GM13977 (cell line): ENCODE measurements at places on chromosomes 2 and 18.

DNA sequence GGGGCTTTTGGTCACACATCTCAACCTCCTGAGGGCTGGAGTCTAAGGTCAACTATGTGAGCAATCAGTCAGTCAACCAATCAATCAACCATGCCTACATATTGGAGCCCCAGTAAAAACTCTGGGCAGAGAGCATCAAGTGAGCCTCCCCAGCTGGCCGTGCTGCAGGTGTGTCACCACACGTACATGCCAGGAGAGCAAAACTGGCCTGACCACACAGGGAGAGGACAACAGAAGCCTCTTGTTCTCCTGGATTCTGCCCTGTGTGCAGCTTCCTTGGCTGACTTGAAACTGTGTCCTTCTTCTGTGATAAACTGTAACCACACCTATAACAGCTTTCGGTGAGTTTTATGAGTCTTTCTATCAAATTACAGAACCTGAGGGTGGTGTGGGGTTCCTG is 25.9 kb downstream of the GPR35 start:
- no peak for DNase-seq

GRCh38 chr2:186027922-186028321 is 289.3 kb downstream of the FSIP2 start:
- no peak for DNase-seq

DNA sequence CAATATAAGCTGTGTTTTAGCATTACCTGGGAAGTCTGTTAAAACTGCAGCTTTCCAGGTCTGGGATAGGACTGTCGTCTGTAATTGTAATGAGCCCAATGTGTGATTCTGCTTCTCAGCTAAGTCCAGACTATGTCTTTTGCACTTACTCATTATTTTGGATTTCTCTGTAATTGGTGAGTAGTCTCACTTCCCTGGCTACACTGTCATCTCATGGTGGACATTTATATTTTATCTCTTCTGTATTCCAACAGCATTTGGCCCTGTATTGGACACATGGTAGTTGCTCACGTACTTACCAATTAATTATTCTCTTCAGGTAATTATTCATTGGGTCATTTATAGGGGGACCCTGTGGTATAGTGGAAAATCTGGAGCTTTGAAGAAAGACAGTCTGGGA is 28.0 kb downstream of the LHCGR start:
- DNase-seq = no peak

DNA sequence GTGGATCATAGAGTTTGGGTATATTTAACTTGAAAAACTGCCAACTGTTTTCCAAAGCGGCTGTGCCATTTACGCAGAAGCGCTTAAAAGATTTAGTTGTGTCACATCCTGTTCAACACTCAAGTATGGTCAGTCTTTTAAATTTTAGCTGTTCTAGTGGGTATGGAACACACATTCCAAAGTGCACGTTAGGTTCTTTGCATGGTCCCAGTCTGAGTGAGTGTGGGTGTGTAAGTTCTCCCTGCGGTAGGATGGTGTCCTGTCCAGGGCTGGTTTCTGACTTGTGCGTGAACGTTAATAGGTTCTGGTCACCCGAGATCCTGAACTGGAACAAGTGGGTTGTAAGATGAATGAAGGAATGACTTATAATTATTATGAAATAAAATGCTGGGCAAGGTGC is 28.4 kb upstream of the IL36G start:
- no peak for DNase-seq

DNA sequence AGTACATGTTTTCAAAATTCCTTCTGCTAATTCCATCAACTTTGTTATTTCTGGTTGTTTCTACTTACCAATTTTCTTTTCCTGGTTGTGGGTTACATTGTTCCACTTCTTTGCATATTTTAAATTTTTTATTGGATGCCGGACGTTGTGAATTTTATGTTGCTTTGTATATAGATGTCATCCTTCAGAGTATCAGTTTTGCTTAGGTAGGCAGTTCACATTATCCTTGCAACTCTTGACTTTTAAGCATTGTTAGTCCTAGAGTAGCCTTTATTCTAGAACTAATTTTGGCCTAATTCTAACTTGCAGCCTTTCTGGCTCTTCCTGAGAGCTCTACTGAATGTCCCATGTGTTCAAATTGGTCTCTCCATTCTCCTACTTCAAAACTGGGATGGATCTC is 228.7 kb upstream of the MC4R start:
- no peak for DNase-seq

DNA sequence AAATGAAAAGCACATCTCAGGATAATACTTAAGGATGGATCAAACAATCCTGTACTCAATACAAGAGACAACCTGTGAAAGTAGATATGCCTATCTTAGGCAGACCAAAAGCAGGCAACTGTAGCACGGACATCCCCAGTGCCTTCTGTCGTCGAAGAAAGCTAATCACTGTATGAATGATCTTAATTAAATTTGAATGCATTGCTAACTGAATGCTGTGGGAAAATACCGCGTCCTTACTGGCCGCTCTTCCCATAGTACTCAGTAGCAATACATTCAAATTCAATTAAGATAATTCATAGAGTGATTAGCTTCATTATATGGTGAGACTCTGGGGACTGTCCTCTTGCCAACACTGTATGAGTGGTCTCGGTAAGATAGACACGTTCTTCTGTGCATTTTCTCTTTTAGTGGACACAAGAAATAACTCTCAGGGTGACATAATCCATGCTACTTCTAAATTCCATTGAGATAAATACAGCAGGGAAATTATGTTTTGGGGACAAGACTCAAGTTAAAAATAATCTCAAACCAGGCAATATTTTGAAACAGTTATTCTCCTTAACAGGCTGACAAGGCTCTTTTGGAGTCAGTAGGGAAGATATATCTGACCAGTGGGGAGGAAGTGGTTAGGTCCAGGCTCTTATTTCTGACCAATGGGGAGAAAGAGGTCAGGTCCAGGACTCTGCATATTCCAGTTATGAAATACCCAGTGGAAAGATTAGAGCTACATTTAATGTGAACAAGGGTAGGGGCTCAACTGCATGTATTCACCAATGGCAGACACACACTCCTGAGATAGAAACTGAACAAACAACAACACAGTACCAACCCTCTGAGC is 97.3 kb downstream of the DOCK10 start:
- no peak for DNase-seq

GRCh38 chr2:158795195-158795924 is at the start of gene DAPL1:
Gene DAPL1, plus strand, starts transcription at chr2:158795317. Its CDS starts 56 bp downstream, at chr2:158795373.
- no peak for DNase-seq

- DNase-seq = no peak
Measured at GRCh38 chr2:217107480-217107879, 247.6 kb upstream of the TNP1 start.

GRCh38 chr2:126750506-126750905 is 94.5 kb downstream of the GYPC start:
- DNase-seq = no peak

DNA sequence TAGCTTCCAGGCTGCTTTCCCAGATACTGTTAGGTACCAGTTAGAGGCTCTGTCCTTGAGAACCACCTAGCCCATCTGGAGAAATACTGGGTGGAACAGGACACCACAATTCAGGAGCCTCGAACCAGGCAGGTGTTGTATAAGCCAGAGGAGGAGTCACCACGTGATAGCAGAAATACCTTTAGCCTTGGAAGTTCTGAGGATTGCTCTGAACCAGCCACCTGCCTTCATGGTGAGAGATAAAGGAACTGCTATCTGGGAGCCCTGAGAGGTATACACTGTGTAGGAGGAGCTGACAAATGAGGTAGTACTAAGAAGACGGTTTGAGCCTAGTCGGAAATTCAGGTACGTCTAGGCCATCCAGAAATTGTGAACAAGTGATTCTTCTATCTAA is 7.6 kb upstream of the GPBAR1 start:
- no peak for DNase-seq

DNA sequence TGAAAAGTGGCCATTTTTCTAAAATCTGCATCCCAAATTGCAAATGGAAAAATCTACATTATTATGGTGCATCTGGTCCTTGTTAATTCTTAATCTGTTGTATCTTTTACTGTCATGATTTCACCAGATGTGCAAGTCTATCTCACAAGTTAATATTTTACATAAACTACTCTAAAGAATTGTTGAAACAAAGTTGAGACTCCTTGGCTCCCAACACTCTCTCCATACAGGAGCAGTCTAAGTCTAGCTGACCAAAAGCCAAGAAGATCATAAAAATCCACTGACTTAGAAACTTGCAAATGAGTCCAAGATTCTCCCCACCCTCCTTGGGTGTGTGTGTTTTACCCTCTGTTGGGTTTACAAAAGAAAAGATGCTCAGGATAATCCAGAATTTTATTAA is 85.1 kb downstream of the NCKAP5 start:
- DNase-seq = no peak

- DNase-seq = no peak
Measured at GRCh38 chr2:79001285-79001684, 24.2 kb upstream of the REG3G start.

- no peak for DNase-seq
Measured at GRCh38 chr2:16069933-16070647, 129.7 kb downstream of the MYCN start.

DNA sequence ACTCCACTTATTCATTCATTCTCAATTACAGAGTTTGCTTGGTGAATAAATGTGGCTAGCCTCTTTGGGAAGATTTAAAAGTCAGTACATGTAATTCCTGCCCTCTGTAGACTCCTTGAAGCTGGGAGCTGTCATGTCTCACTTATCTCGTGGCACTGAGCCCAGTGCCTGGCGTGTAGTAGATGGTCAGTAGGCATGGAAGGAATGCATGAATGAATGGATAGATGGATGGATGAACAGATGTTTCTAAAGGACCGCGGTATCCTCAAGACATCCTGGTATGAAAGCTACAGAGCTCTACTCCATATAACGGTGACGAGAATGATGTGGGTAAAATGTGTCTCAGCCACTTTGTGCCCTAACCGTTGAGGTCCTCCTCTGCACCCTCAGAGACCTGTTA is 83.0 kb downstream of the MARCO start:
- peak; percentile 1 for DNase-seq

DNA sequence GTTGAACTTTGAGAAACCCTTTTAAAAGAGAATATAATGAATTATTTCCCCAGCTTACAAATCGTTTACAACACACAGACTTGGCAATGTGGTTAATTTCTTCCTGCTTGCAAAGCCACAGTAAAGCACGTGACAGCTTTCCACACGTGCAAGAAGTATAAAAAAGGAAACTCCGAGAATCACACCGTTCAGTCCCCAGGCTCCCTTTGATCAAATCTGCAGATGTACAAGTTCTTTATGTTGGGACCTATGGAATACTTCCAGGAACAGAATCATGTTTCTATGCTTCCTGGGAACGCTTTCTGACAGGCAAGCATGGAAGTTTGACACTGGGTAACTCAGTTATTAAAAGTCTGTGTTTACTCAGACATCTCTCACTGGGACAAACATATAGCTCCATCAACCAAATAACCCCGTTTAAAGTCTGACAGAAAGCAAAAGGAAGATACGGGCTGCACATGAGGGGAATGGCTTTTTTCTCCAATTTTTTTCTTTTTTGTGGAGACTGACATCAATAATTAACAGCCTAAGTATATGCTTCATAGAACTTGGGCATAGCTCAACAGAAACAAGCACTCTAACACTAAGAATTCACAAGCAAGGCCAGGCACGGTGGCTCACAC is 134.8 kb downstream of the EIPR1 start:
- DNase-seq = no peak
